Naive thymus-derived CD8-positive, alpha-beta T cell (primary cell): ENCODE measurements at places on chromosomes 2 and 18.

DNA sequence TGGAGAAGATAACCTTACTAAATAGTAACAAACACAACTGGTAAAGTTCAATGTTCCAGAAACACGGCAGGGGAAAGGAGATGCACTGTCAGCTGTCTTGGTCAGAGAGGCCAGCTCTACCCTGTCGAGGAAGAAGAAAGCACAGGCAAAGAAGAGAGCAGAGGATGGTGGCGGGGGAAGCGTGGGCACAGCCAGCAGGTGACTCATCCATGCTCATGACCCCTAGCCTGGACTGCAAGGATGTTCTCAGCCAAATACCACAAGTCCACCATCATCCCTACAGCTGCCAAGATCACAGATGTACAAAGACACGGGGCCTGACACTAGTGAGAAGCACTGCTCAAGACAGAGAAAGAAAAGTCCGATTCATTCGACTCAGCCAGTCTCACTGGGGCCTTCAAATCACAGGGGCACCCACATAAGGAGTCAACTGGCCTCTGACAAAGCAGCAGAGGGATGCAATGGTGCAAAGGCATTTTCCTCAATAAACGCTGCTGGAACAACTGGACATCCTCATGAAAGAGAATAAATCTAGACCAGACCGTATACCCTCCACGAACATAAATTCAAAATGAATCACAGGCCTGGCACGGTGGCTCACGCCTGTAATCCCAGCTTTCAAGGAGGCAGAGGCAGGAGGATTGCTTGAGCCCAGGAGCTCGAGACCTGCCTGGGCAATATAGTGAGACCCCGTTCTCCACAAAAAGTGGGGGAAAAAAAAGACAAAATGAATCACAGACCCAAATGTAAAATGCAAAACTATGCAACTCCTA, 5.6 kb downstream of the DTYMK start:
- DNase-seq = no peak

GRCh38 chr2:217837530-217837929, 165.3 kb downstream of the TNS1 start:
- no peak for DNase-seq

- no peak for DNase-seq
These were observed 1027.7 kb downstream of the TMEM182 start for GRCh38 chr2:103789381-103790095.

GRCh38 chr2:185802926-185803325, 64.3 kb downstream of the FSIP2 start:
- no peak for DNase-seq

DNA sequence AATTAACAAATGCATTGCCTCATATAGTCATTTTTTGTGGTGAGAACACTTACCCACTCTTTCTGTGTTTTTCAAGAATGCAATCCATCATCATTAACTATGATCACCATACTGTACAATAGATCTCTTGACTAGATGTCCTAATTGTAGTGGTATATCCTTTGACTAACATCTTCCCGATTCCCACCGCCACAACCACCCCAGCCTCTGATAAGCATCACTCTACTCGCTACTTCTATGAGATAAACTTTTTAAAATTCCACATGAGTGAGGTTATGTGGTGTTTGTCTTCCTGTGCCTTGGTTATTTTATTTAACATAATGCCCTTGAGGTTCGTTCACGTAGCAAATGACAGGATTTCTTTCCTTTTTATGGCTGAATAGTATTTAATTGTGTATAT, 6.6 kb downstream of the VWA3B start:
- DNase-seq = no peak

- no peak for DNase-seq
These were observed 17.7 kb upstream of the RGPD4 start for GRCh38 chr2:107808959-107809358.

- DNase-seq = no peak
These were observed 291.5 kb upstream of the KLHL29 start for GRCh38 chr2:23093513-23093912.

DNA sequence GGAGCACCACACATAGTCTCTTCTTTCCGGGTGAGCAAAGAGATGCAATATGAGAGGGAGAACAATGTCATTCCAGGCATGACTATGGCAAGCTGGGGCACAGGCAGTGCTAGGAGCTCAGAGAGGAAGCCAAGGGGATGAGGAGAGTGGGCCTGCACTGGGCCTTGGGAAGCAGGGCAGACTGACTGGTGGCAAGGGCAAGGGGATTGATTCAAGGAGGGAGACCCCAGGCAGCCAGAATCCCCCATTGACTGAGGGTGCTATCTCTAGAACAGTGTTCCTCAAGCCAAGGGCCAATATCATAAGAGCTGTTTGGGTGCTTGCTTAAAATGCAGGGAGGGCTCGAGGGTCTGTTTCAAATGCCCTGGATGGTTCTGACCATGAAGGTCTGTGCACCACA, 36.1 kb downstream of the MARCO start:
- DNase-seq = no peak

- DNase-seq = peak; percentile 66
These were observed 185.1 kb downstream of the MYO5B start for GRCh38 chr18:50009773-50010335.

DNA sequence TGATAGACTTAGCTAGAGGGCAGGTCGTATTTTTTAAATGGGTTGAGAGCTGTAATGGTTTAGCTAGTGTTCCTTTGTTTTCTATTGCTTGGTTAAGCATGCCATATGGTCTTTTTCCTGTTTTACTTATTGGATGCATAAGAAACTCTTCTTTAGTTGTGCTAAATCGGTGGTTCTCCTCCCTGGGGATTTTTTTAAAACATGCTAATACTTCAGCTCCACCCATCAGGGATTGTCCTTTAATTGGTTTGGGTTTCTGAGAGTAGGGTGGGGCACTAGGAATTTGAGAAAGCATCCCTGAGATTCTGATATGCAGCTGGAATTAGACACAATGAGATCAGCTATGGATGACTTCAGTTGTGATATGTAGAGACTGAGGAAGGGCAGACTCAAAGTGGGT, 497.2 kb downstream of the THSD7B start:
- no peak for DNase-seq

- no peak for DNase-seq
These were observed 20.7 kb downstream of the SLC14A2 start for GRCh38 chr18:45635893-45636509.

DNA sequence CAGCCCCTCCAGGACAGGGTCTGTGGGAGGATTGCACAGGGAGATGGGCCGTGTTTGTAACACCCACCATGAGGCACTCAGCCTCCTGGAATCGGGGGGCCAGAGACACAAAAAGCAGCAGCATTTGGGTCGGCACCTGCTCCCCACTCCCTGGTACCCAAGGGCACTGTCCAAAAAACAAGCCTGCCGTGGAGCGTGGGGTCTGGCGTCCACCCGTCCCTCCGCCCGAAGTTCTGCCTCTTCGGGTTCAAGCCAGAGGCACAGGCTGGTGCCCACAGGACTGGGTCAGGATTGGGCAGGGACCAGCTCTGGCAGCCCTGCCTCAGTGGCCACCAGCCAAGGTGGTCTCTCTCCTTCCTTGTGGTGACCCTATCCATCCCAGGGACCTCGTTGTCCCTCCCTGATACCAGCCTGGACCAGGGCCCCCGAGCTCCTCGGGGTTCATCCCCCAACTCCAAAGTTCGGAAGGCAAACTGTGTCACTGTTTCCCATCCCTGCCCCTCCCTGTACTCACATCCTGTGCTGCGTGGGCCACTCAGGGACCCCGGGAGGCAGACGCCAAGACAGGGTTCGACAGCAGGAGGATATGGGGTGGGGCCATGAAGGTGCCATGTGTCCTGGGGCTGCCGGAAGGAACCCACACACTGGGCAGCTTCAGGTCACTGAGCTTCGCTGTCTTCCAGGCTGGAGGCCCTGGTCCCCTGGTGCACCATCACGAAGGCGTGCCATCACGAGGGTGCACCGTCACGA, 126.0 kb upstream of the HDAC4 start:
- no peak for DNase-seq

DNA sequence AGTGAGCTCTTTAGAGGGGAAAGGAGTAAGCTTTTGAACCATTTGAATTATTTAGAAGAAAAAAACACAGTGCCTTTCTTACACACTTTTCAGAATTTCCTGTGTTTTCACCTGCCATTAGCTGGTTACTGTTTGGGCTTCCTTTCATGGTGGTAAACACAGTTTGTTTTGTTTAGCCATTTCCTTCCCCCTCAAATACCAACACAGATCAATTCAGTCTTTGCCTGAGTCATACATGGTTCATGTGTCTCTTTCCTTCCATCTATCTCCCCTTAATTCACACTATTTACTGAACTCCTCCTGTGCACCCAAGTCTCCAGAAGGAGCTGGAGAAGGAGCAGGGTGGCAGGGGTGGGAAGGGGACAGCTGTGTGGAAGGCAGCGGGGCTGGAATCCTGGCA, 45.0 kb downstream of the TCF7L1 start:
- DNase-seq = no peak

- no peak for DNase-seq
These were observed 15.1 kb upstream of the WDR33 start for GRCh38 chr2:127826047-127826446.

DNA sequence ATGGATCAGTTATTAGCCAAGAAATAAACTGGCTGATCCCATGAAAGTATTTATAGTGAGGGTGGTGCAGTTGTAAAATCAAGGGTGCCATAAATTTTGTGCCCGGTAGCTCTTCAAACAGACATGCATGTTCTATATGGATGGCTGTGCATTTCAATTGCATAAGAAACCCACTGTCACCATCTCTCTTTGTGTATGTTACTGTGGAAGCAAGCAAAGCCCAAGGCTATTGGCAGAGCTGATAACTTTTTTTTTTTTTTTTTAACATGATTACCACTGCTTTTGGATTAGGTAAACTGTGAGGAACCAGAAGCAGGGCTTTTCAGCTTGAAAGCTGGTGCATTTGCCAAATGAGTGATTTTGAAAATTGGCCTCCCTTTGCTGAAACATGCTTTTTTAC, 332.6 kb downstream of the SOX11 start:
- DNase-seq = no peak

- no peak for DNase-seq
These were observed 135.6 kb downstream of the SMAD2 start for GRCh38 chr18:47794725-47795433.

GRCh38 chr2:46538393-46538792, 59.0 kb downstream of the TMEM247 start:
- no peak for DNase-seq

DNA sequence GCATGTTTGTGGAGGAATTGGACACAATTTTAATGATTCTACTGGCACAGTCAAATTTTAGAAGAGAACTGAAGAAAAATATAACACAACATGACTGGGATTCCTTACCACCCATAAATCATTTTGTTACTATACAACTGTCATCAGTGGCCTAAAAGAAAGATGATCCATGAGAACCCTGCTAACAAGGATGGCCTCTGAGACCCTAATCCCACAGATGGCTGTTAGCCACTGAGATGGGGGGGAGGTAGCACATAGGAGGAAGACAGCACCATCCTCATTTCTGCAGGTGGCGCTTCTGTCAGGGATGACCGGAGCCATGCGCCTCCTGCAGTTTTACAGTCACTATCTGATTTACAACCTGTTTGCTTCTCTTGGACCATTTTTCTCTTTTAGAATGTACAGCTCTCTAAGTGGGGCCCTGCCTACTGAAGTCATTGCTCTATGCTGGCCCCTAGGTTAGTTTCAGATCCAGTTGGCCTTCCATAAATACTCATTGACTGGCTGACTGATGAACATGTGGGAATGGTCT, 279.8 kb downstream of the NAPG start:
- DNase-seq = no peak

- no peak for DNase-seq
These were observed 491 bp downstream of the L3MBTL4 start for GRCh38 chr18:6414118-6414722.

- DNase-seq = no peak
These were observed 1.5 kb downstream of the ACSL3 start for GRCh38 chr2:222862106-222862908.

GRCh38 chr18:25516747-25517498, 165.0 kb upstream of the ZNF521 start:
- DNase-seq = no peak

DNA sequence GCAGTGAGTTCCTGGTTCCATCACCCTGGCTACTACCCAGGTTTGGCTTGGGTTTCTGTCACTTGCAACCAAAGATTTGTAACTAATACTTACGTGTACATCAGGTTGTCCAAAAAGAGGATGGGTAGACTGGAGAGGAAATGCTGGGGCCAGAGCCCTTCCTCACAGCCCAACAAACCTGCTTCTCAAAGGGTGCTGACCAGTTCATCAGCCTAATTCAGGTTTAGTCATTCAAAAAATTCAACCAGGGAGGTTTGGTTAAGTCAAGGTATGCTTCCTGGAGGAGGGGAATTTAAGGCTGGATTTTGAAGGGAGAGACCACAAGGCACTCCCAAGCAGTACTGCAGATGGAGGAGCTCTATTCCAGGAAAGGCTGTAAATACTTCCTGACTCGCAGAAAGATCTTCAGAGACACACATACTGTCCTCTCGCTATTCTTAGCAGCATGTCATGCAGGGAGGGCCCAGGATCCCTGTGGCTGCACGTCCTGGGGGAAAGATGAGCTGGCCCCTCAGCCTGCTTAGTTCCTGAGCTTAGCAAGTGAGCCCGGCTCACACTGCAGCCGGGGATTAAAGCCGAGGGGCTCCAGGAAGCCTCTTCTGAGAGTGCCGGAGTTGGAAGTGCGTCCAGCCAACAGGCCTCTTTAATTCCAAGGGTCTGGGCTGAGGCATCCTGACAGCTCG, 40.0 kb upstream of the BIN1 start:
- DNase-seq = no peak

GRCh38 chr18:72833471-72833870, 34.3 kb downstream of the NETO1 start:
- no peak for DNase-seq

DNA sequence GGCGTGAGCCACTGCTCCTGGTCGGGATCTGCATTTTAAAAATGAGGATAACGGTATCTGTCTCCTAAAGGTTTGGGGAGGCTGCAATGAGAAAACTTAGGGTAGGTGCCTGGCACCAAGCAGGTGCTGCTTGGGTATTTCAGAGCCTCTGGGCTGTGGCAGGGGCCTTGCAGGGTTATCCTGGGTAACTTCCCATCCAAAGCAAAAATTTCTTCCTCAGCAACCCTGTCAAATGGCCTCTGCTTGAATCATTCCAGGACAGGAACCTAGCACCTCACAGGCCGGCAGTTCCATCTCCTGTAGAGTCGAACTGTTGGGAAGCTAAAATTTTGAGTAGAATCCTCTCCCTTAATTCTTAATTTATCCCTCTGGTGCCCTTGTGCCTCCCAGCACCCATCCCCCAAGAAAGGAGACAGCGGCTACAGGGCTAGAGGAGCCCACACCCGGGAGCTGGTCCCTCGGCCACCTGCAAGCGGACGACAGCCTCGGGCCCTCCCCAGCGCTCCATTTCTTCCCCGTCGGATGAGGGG, 868 bp downstream of the CGREF1 start:
- no peak for DNase-seq

DNA sequence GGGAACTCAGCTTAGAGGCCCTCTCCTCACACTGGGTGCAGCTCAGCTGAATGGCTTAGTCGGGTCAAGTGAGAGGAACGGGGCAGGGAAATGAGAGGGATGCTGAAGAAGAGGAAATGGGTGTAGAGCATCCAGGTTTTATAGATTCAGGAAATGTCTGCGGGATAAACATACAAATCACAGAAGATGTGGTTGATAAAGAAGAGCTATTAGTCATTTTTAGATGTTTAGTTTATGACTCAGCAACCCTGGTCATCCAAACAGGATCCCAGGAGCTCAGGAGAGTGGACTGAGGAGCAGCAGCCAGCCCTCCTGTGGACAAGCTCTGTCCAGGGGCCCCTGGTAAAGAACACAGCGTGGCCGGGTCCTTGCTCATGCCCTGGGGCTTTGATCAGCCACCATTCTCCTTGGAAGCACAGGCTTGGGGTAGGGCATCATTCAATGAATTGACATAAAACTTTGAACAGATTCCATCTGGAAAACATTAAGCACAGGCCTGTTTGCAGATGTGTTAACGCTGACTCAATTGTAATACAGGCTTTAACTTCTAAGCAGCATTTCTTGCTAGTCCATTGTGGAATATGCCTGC, 83.0 kb downstream of the NPAS2 start:
- no peak for DNase-seq
